ENCODE measurements at places on chromosomes 5 and 9. TPM values are rescaled to one million over a fixed set of nuclear protein-coding genes. Genes with fewer than 3 reads are reported as not detected.
A peak's percentile ranks its signal among the peaks of the same experiment; 100 is the strongest.

DNA sequence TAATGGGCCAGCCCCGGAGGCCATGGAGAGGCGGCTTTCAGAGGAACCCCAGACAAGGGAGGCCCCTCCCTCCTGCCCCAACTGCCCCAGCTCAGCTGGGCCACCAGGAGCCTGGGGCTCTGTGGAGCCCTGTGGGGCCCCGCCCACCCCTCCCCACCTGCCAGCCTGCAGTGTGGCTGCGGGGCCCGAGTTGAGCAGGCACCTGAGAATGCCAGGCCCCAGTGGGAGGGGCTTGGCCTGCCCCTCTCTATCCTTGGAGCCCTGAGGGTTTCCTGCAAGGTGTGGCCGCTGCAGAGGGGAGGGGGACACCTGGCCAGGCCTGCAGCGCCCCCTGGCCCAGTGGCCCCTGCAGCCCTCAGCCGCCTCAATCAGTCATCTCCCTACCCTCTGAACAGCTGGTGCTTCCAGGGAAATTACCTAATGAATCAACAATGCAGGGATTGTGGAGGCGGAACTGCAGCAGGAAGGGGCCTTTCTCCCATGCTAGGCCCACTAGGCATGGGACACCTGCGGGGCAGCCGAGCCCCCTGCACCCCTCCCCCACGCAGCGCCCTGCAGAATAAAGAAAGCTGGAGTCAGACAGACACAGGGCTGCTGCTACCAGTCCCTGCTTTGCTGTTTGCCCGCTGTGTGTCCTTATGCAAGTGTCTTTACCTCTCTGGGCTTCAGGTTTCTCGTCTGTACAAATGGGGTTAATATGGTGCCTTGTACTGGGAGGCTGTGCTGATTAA is 48.0 kb downstream of the LMX1B start:
- DNase-seq = peak; percentile 37

DNA sequence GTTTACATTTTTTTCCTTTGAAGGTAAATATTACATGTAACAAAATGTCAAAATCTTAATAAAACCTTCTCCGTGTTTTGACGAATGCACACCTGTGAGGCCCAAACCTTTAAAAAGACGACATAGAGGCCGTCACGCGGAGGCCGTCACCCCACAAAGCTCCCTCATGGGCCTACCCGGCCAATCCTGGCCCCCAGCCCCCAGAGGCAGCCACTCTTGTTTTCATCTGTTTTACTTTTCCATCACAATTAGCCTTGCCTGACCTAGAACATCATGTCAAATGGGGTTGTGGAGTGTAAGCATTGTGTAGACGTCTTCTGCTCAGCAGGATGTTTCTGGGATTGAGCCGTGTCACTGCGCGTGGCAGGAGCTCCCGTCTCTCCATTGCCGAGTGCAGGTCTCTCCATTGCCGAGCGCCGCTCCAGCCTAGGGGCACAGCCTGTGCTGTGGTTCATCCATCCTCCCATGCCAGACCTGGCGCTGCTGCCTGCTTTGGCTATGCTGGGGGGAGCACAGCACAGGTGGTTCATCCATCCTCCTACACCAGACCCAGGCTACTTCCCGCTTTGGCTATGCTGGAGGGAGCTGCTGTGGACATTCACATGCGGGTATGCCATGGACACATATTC is 52.2 kb upstream of the IRX4 start:
- no peak for DNase-seq

- DNase-seq = no peak
Measured at GRCh38 chr5:179410291-179411160, 65.3 kb upstream of the ADAMTS2 start.

- DNase-seq = no peak
Measured at GRCh38 chr9:71403106-71403505, 281.7 kb upstream of the TRPM3 start.

ARID3C gene
- total RNA-seq = not detected

DNA sequence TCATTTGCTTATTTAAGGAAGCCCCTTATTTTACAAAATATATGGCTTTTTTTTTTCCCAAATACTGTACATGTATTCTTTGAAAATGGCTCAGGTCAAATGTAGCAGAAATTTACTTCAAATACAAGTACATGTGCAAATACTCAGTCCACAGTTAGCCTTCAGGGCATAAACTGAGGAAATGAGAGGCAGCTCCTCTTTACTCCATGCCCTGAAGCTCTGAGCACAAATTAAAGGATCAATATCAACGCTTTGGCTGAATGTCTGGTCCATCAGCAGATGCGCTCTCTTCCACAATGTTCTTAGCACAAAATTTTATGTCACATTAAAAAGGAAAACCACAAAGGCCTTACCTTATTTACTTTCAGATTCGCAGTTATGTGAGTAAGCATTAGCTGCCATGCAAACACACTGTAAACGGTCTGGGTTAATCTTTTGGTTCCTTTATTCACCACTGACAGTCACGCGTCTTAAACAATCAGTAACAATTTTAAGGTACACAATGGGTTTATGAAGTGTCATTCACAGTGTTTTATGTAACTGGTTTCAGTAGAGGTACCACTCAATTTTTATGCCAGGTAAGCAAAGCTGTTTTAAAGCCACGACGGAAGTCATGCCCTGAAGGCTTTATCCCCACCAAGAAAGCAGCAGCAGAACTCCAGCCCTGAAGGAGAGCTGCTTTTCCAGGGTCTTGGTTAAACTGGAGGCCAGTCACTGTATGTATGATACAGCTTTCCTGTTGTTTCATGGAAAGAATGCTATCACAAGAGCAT is 103.4 kb downstream of the OTULIN start:
- DNase-seq = no peak

DNA sequence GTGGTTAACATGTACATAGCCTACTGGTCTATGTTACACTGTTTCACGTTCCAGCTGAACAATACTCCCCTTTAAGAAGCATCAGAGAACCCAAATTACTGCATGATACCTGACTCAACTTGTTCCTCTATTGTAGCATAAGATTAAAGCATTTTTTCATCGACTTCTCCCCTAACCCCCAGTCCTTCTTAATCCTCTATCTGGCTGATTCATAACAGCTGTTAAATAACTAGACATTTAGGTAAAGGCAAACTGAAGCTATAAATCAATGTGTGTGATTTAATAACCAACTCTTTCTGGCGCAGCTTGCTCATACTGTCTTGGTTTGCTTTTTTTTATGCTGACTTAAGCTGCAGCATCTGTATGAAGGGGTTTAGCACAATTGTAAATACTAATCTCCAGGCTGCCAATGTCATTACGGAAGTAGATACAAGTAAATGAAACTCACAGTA is 94.2 kb upstream of the MTAP start:
- DNase-seq = no peak

FRRS1L gene
- total RNA-seq = 0.52 TPM

MYO10 gene
- 35.8 TPM for total RNA-seq

All from body of pancreas (tissue), 4 donors.